ENCODE measurements at places on chromosomes 11 and 22.
A peak's percentile ranks its signal among the peaks of the same experiment; 100 is the strongest.

GRCh38 chr22:45546333-45547015, 43.8 kb downstream of the FBLN1 start:
- no peak for DNase-seq

GRCh38 chr11:112524798-112525197, 264.1 kb upstream of the PLET1 start:
- no peak for DNase-seq

DNA sequence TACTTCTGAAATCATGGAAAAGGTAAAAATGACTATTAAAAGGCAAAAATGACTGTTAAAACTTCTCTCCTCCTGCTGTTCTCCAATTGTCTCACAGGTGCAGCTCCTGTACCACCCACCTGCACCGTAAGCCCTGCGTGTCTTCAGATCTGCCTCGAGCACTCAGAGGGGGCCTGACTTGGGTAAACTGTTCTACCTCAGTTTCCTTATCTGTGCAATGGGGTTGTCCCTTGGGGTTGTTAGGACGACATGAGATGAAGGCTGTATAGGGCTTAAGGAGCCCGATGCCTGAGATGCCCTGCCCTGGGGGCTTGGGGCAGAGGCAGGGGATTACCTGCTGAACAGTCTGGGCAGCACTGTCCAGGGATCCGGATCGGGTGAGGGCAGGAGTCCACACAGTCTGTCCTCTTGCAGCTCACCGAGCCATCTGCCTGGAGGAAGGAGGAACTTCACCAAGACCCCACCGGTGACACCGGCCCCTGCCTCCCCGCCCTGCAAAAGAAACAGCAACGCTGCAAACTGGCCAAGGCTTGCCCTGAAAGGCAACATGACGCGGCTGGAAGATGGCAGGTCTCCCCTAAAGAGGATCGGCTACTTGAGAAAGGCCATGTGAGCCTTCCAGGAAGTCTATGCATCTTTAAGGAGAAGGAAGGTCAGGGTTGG, 26.4 kb downstream of the VWCE start:
- DNase-seq = no peak

GRCh38 chr22:21055564-21055834, 9.8 kb downstream of the LRRC74B start:
- DNase-seq = no peak

DNA sequence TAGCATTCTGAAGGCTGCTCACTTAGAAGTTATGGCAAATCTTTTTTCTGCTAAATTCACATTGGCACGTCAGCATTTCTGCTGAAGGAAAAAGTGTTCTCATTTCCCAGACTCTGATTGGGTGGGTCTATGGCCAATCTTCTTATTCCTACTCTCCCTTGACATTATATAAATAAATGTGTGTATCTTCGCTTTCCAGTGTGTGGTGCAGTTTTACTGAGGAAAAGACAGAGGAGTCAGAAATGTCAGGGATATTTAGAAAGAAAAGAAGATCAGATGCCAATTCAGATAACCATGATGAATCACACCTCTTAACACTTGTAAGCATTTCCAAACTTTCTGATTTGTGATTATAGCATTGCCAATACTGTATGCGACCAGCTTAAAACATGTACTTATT, 3.2 kb upstream of the BDNF start:
- DNase-seq = no peak

- DNase-seq = no peak
These were observed 133.4 kb downstream of the BBOX1 start for GRCh38 chr11:27174021-27174420.

GRCh38 chr11:126282361-126282735, 545 bp upstream of the TIRAP start:
- peak; percentile 48 for DNase-seq

DNA sequence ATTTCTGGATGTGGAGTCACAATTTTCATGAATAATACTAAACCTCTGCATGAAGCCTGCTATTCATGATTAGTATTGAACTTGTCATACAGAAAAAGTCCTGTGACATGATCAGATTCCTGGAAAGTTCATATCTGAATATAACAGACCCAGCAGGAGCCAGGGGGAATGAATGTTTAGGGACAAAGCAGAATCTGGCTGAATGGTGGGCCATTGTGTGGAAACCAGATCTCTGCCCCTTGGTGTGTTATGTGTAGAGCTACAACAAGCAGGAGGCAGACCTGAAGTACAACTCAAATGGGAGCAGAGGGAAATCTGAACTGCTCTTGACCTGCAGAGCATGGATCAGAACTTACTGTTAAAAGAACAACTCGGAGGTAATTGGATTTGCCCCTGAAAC, 30.3 kb downstream of the KREMEN1 start:
- DNase-seq = no peak

DNA sequence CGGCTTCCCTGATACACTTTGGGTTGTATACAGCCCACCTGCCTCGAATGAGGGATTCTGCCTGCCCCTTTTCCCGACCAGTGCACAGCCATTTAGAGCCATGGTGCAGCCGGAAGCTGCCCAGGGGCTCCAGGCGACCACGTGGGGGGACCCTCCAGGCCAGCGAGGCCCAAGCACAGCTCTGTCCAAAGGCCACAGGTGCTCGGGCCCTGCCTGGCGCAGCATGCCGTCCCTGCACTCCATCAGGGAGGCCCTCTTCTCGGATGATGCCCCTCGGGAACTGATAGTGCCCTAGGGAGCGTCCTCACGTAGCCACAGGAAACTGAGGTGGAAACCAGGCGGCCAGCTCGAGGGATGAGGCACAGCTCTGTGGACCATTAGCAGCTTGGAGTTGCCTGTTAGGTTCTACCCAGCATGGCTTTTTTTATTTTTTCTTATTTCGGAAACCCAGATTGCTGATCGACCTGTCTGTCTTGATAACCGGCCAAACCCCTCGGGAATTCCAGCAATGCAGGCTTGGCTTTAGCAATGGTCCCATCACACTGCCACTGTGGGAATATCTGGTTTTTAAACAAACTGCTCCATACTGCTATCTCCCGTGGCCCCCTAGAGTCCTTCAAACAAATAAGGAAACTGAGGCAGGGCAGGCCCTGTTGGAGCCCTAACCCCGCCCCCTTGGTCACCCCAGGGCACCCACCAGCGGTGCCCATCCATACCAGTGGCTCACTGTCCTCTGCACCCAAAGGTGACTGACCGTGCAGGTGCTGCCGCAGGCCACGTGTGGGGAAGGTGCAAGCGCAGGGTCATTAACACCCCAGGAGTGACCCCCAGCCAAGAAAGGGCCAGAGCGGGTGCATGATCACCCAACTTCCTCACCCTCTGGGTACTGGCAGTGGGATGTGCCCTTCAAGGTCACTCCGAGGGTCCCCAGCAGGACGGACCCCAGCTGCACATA, 8.0 kb downstream of the ANO1 start:
- DNase-seq = no peak

- no peak for DNase-seq
These were observed 118.6 kb downstream of the HIPK3 start for GRCh38 chr11:33375688-33376311.

- no peak for DNase-seq
These were observed 14.5 kb downstream of the ART5 start for GRCh38 chr11:3627291-3627690.

- no peak for DNase-seq
These were observed 15.3 kb downstream of the RTL6 start for GRCh38 chr22:44482776-44483175.

GRCh38 chr11:66225066-66225465, 43.4 kb upstream of the RAB1B start:
- DNase-seq = no peak

DNA sequence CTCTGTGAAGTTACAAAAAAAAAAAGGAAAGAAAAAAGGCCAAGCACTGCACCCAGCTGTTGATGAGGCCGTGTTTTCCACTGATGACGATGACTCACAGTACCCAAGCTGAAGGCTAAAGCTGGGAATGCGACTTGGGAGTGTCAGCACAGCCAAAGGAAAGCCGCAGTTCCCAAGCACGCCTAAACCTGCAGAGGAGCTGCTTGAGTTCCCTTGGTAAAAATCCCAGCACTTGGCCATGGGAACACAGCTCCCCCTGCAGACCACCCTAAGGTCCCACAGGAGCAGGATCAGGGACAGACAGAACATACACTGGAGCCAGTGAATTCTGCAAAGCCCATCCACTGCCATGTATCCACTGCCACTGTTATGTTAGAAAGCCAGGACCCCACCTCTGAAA, 39.9 kb downstream of the SERGEF start:
- no peak for DNase-seq

- DNase-seq = no peak
These were observed 1014.1 kb downstream of the LRRC4C start for GRCh38 chr11:40445391-40445790.

Measured in stimulated activated naive CD8-positive, alpha-beta T cell treated with anti-CD3 and anti-CD28 coated beads, Interleukin-15, amount 100 ng/mL, for 72 hours (primary cell).